ENCODE measurements at places on chromosomes 5 and 9.

DNA sequence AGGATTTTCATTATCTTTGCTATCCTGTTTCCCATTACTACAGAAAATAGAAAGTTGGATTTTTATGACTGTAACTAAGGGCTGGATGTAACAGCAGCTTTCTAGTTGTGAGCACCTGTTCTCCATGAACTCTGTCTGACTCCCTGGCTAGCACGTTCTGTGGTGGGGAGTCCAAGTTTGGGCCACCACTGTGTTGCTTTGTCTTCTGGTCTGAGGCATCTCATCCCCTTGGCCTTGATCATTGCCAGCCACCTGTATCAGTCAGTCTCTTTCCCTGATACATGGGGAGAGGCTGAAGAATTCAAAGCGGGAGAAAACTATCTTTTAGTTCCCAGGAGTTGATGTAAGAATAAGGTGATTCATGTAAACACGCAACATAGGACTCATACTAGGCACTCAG lies 33.4 kb downstream of the WDR70 start:
- DNase-seq = no peak

GRCh38 chr5:58462154-58462553 lies 2.3 kb upstream of the PLK2 start:
- DNase-seq = no peak

DNA sequence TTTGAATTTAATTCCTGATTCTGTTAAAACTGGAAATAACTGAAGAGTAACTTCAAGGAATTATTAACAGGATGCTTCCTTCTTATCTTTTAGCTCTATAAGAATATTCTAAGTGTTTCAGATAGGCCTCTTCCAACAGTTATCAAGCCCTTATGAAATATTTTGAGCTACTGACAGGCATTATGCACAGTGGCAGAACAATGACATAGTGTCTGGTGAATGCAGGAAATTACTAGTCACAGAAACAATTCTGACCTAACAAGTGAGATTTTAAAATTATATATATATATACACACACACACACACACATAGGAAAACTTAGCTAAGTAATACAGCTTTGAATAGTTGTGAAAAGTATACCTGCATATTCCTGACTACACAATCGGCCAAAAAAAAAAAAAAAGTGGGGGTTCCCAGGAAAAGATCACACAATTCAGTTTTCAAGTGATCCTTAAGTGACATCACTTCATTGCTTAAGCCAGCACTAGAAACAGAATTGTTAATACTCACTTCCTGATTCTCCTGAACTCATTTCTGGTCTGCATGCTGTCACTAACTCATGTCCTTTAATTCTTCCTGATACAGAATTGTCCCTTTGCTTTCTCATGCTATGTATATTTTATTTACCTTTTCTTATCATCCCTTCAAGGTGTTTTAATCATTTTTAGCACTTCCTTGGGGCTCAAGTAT lies 77.3 kb downstream of the SLC25A46 start:
- DNase-seq = no peak

GRCh38 chr9:22208846-22209585 lies 199.9 kb upstream of the CDKN2B start:
- no peak for DNase-seq

DNA sequence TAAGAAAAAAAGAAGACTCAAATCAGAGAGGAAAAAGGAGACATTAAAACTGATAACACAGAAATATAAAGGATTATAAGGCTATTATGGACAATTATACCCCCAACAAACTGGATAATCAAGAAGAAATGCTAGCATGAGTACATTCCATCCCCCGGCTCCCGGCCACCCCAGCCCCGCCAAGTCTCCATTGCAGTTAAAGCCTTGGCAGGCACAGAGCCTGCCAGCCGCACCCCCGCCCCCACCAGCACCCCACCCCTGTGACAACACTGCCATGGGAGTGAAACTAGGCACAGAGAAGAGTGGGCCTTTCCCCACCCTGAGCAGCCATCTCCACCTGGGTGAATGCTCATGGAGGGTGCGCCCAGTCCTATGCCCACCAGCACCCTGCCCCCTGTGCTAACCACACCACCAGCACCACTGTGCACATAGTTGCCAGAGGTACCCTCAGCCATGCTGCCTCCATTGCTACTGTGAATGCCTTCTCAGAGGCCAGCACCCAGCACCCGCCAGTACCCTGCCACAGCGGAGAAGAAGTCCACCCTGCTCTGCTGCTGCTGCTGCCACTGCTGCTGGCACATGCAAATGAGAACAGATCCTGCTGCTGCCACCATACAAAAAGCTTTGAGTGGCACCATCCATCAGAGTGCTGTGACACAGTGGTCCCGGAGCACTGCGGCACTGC lies 117.0 kb downstream of the CSNK1G3 start:
- no peak for DNase-seq

- DNase-seq = no peak
Observed at GRCh38 chr9:101674165-101674564, 64.3 kb downstream of the GRIN3A start.

DNA sequence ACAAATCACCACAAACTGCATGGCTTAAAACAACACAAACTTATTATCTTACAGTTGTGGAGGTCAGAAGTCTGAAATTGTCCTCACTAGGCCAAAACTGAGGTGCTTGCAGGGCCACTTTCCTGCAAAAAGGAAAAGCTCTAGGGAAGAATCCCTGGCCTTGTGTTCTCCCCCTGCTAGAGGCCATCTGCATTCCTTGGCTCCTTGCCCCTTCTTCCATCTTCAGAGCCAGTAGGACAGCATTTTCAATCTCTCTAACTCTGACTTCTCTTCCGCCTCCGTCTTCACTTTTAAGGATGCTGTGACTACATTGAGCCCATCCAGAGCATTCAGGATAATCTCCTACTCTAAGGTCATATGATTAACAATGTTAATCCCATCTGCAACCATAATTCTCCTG lies 236.6 kb downstream of the CDK5RAP2 start:
- DNase-seq = no peak

DNA sequence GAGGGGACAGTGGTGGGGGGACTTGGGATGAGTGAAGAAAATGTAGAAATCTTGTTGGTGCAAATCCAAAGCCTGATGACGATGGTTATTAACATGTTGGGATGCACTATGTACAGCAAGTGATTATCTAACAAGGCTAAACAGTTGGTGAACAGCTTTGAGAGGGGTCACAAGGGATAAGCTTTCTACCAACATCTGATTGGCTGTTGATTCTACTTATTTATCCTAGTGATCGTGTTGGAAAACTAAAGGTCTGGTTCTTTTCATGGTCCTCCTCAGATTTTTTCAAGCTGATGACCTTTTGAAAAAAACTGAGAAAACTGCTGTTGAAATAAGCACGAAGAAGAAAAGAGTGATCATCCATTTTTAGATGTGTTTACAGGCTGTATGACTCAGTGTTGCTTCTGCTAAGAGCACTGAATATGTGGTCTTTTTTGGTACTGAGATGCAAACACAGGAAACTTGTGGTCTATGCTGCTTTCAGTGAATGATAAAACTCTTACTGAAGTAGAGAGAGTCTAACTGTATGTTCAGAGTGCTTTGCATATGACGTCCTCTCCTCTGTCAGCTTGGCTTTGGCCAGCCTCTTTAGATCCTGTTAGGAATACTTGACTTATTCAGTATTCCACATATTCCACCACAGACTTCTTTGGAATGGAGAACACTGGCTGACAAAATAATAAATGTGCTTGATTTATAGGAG lies 174.8 kb downstream of the SLF1 start:
- DNase-seq = no peak

- no peak for DNase-seq
Observed at GRCh38 chr9:107597743-107598217, 108.2 kb upstream of the KLF4 start.

GRCh38 chr5:80170117-80170535 lies 85.7 kb downstream of the SERINC5 start:
- no peak for DNase-seq

- no peak for DNase-seq
Observed at GRCh38 chr5:151679421-151680155, 7.1 kb downstream of the SPARC start.

- no peak for DNase-seq
Observed at GRCh38 chr5:142317173-142317572, 7.6 kb downstream of the SPRY4 start.

DNA sequence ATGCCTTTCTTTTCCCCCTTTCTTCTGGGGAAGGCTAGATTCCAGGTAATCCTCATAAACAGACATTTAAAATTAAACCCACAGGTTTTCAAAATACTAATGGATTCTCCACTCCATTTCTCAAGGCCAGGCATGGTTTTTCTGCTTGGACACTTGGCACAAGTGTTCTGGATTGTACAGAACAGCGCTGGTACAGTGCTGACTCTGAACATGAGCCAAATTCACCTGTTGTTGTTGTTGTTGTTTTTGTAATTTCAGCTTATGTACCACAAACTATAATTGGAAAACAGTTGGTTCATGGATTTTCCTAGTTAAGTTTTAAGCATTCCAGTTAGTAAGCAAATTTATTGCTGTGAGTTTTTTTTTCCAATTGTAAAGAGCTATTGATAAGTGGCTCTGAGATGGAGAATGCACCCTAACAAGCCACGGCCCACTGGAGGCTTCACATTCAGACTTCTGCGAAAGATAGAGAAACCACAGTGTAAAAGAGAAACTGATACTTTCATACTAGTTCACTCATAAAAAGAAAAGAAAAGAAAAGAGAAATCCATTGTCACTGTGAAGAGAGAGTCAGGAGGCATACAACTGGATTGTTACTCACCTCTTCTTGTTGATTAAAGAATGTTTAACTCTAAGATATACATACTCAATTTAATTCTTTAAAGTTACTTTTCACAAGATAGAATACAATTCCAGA lies 16.2 kb upstream of the ITGA1 start:
- no peak for DNase-seq

- no peak for DNase-seq
Observed at GRCh38 chr5:18032744-18033143, 398.5 kb downstream of the TAF11L14 start.

- no peak for DNase-seq
Observed at GRCh38 chr9:128206484-128206883, 3.3 kb downstream of the DNM1 start.

GRCh38 chr9:82920154-82920553 lies 142.8 kb downstream of the RASEF start:
- DNase-seq = no peak

GRCh38 chr5:82717738-82718137 lies 359.5 kb downstream of the TMEM167A start:
- no peak for DNase-seq

- DNase-seq = no peak
Observed at GRCh38 chr5:179185256-179185940, 125.2 kb downstream of the ZNF354C start.

- no peak for DNase-seq
Observed at GRCh38 chr9:122134822-122135528, 24.6 kb downstream of the NDUFA8 start.

DNA sequence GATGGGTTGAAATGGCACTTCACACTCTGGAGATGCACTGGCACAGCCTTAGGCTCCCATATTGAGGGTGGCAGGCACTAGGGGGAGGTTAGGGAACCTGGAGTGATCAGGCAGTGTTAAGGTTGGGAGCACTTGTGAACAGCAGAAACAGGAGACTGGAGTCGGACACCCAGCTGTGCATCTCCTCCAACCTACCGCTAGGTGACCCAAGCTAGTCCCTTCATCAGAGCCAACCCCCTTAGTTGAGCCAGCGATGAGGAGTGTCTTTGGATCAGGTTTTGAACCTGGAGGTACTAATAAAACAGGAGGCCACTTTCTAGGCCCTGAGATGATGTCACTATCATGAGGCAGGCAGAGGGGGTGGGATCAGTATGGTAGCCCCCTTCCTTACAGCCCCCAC lies 1.7 kb downstream of the ACTL7B start:
- DNase-seq = no peak

- DNase-seq = no peak
Observed at GRCh38 chr9:96136992-96137670, 164.8 kb downstream of the HSD17B3 start.

- DNase-seq = no peak
Observed at GRCh38 chr9:24464319-24464951, 81.3 kb downstream of the IZUMO3 start.

GRCh38 chr5:61704289-61704688 lies 372.2 kb downstream of the ZSWIM6 start:
- DNase-seq = no peak

- DNase-seq = no peak
Observed at GRCh38 chr5:119743927-119744326, 114.6 kb downstream of the FAM170A start.

DNA sequence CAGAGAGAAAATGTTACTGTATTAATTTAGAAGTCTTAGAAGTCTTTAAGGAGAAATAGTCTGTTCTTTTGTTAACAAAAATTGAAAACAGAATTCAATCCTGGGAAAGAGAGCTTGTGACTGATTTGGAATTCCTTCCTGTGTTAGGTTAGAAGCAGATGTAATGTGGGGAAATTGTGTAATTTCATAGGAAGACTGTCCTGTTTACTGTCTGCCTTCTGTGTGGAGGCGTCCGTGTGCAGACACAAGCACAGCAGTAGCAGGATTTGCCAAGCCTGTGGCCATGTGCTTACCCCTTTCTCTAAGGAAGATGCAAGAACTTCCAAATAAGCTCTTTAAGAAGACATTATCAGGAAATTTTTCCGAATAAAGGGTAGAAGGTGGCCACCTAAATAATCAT lies 36.7 kb upstream of the F2R start:
- no peak for DNase-seq

- no peak for DNase-seq
Observed at GRCh38 chr5:178625679-178626483, 969 bp downstream of the CLK4 start.

DNA sequence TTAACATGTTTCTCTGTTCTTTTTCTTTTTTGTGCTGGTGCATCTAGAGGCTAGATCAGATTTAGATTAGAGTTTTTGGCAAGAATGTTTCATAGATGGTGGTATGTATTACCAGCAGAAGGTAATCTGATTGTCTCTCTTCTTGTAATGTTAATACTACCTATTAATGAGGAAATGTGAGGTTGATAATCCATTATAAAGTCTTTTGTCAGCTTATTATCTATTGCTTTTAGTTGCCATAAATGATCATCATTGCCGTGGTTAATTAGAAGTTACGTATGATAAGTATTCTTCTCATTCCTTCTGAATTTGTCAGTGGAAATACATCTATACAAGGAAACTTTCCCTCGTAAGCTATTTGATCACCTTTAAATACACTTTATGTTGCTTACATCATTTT lies 135.0 kb downstream of the PAM start:
- no peak for DNase-seq

GRCh38 chr5:32589942-32590869 lies 4.8 kb downstream of the SUB1 start:
- DNase-seq = peak; percentile 13

GRCh38 chr9:134128727-134129679 lies 6.9 kb upstream of the WDR5 start:
- no peak for DNase-seq

GRCh38 chr9:121322037-121322736 lies 47.9 kb downstream of the STOM start:
- DNase-seq = no peak

GRCh38 chr5:5080790-5081189 lies 59.3 kb upstream of the ADAMTS16 start:
- DNase-seq = no peak

GRCh38 chr5:116861666-116862065 lies 287.0 kb upstream of the SEMA6A start:
- DNase-seq = no peak

- DNase-seq = no peak
Observed at GRCh38 chr5:16580382-16580781, 36.4 kb downstream of the RETREG1 start.
